Dorsolateral prefrontal cortex (tissue), 122 donors: ENCODE measurements at places on chromosomes 12 and 14. TPM values are rescaled to one million over a fixed set of nuclear protein-coding genes. Genes with fewer than 3 reads are reported as not detected.

MGP gene
- 8.6 TPM for total RNA-seq

GPR162 gene
- total RNA-seq = 206 TPM

RNFT2 gene
- total RNA-seq = 56.5 TPM

SRRM4 gene
- total RNA-seq = 29.7 TPM

CDKN3 gene
- 3.9 TPM for total RNA-seq

HVCN1 gene
- total RNA-seq = 13.6 TPM

GZMH gene
- total RNA-seq = not detected

LAG3 gene
- total RNA-seq = 0.28 TPM

PLEKHA5 gene
- 112 TPM for total RNA-seq

CLEC1A gene
- 2.7 TPM for total RNA-seq

FSCB gene
- not detected for total RNA-seq

C14orf180 gene
- total RNA-seq = not detected

SMIM41 gene
- total RNA-seq = 0.63 TPM

ISM2 gene
- 1.3 TPM for total RNA-seq

AQP5 gene
- 1.8 TPM for total RNA-seq

KRT3 gene
- not detected for total RNA-seq

INHBC gene
- total RNA-seq = not detected

GLI1 gene
- 3.2 TPM for total RNA-seq

KLRF1 gene
- not detected for total RNA-seq

CLEC4A gene
- 0.72 TPM for total RNA-seq

HHIPL1 gene
- 18.8 TPM for total RNA-seq
